ENCODE measurements at places on chromosomes 12 and 14.
A peak's percentile ranks its signal among the peaks of the same experiment; 100 is the strongest.

DNA sequence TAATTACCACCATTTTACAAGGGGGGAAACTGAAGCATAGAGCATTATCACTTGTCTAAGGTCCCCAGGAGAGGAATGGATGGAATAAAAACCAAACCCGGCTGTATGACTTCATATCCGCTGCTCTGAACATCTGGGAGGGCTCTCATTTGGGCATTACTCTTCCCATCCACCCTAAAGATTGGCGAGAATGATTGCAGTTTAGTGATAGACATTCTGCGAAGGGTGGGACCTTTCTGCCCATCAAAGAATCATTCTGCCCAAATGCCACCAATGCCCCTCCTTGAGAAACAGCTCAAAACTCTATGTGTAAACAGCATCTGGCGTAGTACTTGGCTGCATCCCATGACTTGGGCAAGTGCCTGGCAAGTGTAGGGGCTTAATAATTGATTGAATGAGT lies 11.6 kb downstream of the CHST11 start:
- DNase-seq, result no peak

- DNase-seq, result no peak
These were observed 81.4 kb downstream of the ATXN7L3B start for GRCh38 chr12:74619084-74619483.

DNA sequence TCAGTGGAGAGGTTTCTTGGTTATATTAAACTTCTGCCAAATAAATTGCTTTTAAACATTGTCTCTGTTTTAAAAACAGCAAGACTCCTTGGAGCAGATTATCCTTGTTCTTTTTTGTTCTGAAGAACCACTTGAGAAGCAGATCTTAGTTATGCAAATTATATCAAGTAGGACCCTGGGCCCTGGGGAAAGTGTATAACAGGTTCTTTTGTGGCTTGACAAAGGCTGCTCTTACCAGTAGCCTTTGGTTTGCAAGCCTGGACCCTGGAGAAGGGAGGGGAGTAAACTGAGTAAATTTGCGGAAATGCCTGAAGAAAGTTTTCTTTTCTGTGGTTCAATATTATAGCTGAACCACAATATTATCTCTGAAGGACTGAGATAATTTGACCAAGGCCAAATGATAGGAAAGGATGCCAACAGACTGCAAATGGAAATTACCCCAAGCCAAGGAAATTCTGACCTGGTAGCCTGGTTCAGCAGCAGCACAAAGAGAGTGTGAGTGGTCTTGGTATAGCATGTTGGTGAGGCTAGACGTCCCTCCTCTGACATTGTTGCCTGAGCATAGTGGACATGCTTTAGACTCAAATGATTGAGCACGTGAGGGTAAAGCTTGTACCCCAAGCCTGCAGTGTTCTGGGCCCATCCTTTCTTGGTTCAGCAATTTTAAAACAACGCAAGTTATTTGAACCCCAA lies 30.4 kb upstream of the SIX1 start:
- no peak for DNase-seq

GRCh38 chr12:65634061-65634460 lies 190.2 kb upstream of the HMGA2 start:
- DNase-seq, result no peak

DNA sequence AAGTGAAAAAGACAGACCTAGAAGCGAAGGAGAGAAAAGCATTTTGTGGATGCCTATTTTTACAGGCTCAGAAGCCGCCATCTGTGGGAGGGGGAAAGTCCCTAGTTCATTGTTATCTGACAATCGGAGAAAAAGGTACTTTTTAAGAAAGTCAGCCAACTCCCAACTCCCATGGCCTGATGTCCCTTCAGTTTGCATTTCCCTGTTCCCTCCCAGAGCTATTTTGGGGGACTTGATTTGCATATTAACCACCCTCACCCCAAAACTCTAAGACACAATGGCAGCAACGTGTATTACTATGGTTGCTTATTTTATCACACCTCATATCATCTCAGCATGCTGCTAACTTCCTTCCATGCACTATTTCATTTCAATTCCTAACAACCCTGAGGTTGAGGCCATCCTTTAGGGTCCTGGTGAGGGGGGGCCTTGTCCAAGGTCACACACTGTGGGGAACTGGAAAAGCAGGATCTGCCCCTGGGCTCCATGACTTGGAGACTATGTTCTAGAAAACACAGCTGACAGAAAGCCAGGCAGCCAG lies 18.7 kb downstream of the HVCN1 start:
- DNase-seq, result peak; percentile 69

DNA sequence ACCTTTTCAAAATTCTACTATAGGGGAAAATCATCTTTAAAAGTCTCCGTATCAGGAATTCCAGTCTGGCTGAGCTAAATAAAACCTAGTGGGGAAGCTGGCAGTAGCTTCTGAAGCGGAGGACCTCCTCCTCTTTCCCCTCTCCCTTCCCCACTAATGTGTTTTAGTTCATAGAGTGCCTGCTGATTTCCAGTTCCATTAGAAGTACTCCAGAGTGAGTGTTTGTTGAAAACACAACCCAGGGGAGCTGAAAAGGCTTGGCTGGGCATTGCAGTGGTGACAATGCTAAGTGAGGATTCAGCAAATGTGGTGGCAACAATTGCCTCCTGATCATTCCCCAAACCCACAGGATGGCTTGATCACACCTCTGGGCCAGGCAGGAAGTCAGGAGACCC lies 144.2 kb upstream of the FRMD6 start:
- no peak for DNase-seq

DNA sequence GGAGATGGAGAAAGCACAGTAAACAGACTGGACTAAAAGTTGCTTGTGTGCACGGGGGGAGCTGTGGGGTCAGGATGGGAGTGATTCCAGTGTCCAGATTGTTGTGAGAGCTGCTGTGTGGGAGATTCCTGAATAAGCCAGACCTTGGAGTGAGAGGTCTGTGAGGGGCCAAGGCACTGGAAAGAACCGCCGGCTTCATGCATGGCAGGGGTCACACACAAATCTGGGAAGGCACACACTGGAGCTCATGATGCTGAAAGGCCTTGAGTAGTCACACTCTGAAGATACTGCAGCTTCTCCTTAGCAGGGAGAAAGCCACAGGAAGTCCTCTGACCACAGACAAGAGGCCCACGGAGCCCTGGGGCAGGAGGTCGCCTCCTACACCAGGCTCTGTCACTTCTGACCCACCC lies 23.1 kb downstream of the ADCY6 start:
- no peak for DNase-seq

GRCh38 chr14:24887623-24888304 lies 162.2 kb downstream of the STXBP6 start:
- no peak for DNase-seq

DNA sequence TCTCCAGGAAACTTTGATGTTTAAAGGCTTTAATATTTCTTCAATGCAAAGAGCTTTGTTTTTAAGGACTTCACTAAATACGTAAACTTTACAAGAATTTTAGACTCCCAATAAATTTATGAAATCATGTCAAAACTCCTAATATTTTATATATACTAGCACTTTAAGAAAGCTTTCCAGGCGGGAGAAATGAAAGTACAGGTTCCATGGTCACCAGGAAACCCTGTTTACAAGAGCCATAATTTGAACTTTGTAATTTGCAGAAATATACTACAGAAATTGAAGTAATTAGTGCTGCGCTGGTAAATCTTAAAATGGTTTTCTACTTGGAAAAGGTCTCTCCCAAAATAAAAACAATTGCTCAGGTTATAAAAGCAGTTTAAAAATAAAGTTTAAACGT lies 8.8 kb downstream of the CCDC92 start:
- no peak for DNase-seq

- DNase-seq, result no peak
These were observed 3.3 kb upstream of the RASAL1 start for GRCh38 chr12:113138826-113139225.

GRCh38 chr12:91773749-91774429 lies 371.8 kb downstream of the BTG1 start:
- DNase-seq, result no peak

DNA sequence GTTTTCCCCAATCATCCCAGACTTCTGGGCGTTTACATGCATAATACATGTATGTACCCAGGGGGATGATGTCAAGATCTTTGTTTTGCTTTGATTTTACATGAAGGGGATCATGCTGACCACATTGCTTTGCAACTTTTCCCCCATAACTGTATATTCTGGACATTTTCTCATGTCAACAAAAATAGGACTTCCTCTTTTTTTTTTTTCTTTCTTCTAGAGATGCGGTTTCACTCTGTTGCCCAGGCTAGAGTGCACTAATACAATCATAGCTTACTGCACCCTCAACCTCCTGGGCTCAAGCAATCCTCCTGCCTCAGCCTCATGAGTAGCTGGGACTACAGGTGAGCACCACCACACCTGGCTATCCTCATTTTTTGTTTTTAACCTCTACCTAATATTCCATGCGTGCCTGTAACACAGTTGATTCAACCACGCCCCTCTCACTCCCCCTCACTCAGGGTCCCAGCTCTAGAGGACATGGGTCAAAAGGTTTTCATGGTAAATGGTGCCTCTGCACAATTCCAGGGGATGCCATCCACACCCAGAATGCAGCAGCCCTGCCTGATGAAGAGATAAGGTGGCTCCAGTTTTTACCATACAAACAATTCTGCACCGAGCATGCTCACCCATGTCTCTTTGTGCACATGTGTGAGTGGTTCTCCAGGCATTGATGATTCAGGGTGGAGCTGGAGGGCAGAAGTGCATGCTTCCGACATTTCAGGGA lies 32.0 kb upstream of the CIPC start:
- no peak for DNase-seq

GRCh38 chr14:104141621-104142091 lies 3.3 kb downstream of the KIF26A start:
- DNase-seq, result no peak

GRCh38 chr14:37061697-37062096 lies 110.7 kb downstream of the SLC25A21 start:
- DNase-seq, result no peak

DNA sequence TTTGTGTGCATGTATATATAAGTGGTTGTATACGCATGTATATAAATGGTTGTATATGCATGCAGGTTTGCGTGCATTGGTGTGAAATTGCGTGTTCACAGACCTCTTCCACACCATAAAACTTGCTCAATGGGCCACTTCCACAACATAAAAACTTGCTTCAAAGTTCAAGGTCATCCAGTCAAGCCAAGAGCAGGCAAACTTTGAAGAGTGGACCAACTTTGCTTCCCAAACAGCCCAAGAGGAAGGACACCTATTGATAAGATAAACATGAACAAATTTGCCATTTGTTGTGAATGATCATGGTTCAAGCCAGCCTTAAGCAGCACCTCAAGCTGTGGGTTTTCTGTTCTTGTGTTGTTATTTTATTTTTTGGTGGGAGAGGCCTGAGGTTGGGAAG lies 25.2 kb upstream of the PPP1CC start:
- DNase-seq, result no peak

GRCh38 chr12:108455706-108456105 lies 59.4 kb upstream of the FICD start:
- no peak for DNase-seq

GRCh38 chr12:111274777-111275176 lies 94.1 kb downstream of the PHETA1 start:
- no peak for DNase-seq

- no peak for DNase-seq
These were observed 115.7 kb downstream of the DIO2 start for GRCh38 chr14:80095623-80096022.

DNA sequence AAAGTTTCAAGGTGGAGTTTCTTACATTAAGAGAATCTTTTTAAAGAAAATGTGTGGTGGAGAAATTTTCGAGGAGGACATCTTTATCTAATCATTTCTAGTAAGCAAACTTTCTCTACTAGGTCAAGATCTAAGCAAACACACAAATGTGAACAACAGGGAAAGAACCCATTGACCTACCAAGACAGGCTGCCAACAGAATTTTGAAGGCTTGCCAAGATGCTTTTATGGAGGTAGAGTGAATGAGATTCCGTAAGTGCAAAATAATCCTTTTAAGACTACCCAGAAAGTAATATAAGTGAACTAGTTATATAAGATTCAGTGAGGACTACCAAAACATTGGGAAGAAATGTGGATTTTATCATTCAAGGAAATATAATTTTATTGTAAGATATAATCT lies 357.1 kb upstream of the PDE3A start:
- no peak for DNase-seq

- DNase-seq, result no peak
These were observed 87.5 kb downstream of the SCARB1 start for GRCh38 chr12:124776125-124776513.

DNA sequence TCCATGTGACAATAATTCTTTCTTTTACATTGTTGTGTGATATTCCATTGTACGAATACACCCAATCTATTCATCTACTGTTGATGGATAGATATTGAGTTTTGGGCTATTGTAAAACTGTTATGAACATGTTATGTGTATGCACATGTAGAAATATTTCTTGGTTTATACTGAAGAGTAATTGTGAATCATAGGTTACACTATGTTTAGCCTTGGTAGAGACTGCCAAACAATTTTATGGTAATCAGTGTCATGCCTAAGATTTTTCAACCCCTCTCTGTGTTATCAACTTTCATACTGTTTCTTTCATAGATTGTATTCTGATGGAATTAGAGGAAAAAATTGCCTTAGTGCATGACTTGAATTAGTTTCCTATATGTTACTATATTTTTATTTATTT lies 39.5 kb downstream of the FRMD6 start:
- DNase-seq, result no peak

DNA sequence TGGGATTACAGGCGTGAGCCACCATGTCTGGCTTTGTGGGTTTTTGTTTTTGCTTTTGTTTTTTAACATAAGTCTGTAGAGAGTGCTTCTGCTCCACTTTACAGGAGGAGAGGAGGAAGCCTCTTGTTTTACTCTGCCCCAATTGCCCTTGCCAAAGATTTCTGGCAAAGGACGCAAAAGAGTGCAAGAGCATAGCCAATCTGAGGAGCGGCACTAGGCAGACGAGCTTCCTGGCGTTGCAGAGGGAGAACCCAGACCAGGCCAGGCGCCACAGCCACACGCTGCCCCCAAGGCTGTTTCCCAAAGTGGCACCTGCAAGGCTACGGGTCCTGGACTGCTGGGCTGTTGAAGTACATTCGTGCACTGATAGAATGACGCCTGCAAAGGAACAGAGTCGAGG lies 96.2 kb downstream of the BBS10 start:
- no peak for DNase-seq

- DNase-seq, result no peak
These were observed 1.7 kb downstream of the ATF7 start for GRCh38 chr12:53624458-53624857.

GRCh38 chr14:81289516-81289915 lies 68.8 kb upstream of the GTF2A1 start:
- no peak for DNase-seq

GRCh38 chr12:129378496-129378895 lies 525.2 kb downstream of the GLT1D1 start:
- DNase-seq, result no peak

DNA sequence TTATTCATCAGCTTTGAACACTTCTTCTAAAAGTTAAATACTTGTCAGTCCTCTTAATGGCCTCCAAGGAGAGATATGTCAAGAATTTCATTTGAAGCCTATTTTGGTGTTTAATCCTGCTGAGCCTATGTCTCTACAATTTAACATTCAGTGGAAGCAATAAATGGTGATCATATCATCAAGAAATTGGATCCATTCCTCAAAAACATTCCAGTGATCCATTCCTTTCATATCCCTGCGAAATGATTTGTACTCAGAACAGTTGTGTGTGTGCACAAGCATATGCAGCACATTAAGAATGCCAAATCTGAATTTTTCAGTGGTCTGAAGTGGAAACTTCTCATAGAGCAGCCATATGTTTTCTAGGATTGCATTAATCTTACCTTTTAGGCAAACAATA lies 373.7 kb upstream of the SYT1 start:
- DNase-seq, result no peak
